ENCODE measurements at places on chromosomes 1 and 21. TPM values are rescaled to one million over a fixed set of nuclear protein-coding genes. Genes with fewer than 3 reads are reported as not detected.

Gene UBASH3A
- total RNA-seq, result not detected

Gene SLC16A4
- 4.1 TPM for total RNA-seq

Gene PPIAL4G
- 0.41 TPM for total RNA-seq

Gene ZNF593OS
- total RNA-seq, result not detected

Gene RAD54L
- 0.82 TPM for total RNA-seq

Gene HSPA6
- 0.82 TPM for total RNA-seq

Gene TRPM2
- 1.6 TPM for total RNA-seq

Gene IQGAP3
- 1.2 TPM for total RNA-seq

Gene GJA4
- total RNA-seq, result 3.3 TPM

DNA sequence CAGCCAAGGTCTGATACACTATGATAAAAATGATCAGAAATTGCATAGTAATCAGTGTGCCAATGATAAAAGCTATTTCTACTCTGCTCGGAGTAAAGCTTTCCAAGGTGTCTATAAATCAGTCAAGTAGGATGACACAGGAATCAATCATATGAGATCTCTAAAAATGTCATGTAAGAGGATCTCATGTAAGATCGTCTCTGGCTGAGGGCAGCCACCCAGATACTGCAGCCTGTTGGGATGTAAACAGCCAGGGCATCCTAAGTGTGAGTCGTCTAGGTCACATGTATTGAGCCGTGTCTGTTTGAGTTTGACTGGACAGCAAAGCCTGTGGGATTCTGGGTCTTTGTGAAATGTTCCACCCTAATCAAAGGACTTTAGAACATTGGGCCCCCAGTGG, 2.8 kb upstream of the TEX35 start:
- DNase-seq, result no peak

- no peak for DNase-seq
These were observed 94.7 kb downstream of the LIPI start for GRCh38 chr21:14116080-14116481.

- DNase-seq, result no peak
These were observed 6.8 kb upstream of the AKR1A1 start for GRCh38 chr1:45543581-45544417.

DNA sequence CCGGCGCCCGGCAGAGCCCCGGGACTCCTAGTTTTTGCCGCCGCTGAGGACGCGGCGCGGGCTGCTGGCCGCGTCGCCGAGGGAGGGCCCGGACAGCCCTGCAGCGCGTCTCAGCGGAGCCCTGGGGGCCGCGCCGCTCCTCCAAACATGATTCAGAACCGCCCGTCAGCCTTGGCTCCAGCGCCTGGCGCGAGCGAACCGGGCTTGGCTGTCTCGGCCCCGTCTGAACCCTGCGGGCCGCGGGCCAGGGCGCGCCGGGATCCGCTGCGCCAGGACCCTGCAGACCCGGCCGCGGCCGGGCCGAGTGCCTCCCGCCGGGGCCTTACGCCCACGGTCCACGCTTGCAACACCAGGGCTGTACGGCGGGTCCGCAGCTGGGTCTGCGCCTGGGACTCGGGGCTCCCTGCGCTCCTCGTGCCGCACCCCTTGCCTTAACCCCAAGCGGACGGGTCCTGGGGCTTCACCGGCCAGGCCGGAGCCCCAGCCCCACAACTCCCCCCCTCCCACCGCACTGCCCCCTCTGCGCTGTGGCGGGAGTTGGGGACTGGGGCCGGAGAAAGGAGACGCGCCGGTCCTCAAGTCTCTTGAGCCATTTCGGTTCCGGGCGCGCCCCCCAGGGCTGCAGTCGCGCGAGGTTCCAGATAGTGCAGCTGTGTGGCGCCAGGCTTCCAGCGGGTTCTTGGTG, 48.4 kb upstream of the CD34 start:
- DNase-seq, result peak; percentile 78

DNA sequence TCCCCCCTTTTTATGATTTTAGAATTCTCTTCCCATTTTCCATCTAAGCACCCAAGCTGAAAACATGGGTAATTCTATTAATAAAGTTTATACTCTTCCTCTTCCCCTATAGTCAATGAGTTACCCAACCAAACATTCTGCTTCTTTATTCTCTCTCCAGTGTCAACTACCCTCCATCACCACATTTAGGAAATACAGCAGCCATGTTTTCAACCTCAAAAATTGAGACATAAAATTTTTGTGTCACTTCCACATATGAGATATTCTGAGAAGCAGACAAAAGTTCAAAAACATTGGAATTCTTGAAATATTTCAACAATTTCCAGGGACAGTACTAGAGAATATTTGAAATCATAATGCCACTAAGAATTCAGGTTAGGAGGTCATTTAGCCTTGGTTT, 64.8 kb upstream of the ATP1A1 start:
- no peak for DNase-seq

DNA sequence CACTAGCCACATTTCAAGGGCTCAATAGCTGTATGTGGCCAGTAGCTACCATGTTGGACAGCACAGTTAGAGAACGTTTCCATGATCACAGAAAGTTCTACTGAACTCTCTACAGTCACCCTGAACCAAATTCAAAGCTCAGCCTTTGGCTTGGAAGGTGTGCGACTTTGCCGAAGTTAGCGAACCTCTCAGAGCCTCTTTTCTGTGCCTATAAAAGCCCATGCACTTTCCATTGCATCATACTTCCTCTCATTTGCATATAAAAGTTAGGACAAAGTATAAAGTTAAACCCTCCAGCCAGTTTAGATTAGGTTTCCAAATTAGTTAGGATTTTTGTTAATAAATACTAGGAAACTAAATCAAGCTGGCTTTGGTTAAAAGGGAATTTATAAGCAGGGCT, 4.7 kb upstream of the SLC1A7 start:
- no peak for DNase-seq

DNA sequence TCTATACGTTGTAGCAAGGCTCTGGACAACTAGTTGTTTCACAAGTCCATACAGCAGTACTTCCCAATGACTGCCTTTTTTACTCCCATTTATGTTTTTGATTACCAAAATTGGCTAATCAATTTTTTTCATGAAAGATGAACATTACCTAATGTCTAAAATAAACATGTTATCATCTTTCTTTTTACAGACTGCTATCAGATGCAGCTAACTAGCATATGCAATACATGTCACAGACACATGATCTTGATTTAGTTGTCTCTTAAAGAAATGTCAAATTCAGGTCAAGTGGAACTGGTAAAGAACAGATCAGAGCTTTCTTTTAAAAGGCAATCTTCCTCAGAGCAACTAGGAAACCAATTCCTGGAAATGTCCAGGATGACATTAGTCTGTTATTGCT, 630 bp upstream of the DBT start:
- no peak for DNase-seq

- no peak for DNase-seq
These were observed 23.8 kb downstream of the PTPRF start for GRCh38 chr1:43554444-43554992.

DNA sequence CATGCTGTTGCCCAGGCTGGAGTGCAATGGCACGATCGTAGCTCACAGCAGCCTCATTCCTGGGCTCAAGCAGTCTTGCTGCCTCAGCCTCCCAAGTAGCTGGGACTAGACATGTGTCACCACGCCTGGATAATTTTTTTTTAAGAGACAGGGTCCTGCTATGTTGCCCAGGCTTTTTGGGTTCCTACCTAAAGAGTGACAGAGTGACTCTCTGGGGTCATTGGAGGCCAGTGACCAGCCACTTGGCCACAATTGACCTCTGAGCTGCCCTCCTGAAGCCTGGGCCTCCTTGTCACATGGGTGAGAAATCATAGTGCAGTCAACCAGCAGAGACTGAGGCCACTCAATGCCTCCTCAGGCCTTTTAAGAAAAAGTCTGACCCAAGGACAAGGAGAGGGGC, 5.7 kb downstream of the DIO1 start:
- no peak for DNase-seq

DNA sequence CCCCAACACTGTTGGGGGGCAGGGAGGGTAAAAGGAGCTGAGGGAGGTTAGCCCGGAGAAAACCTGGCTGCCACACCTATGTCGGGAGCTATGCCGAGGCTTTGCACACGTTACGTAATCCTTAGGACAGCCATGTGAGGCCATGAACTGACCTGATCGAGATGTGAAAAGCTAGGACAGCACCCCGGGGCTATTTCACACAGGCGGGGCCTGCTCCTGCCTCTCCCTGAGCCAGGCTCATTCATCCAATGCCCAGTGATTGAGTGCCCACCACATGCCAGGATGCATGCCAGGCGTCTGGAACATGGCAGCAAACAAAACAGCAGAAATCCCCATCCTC, 30.2 kb downstream of the LDLRAP1 start:
- no peak for DNase-seq

DNA sequence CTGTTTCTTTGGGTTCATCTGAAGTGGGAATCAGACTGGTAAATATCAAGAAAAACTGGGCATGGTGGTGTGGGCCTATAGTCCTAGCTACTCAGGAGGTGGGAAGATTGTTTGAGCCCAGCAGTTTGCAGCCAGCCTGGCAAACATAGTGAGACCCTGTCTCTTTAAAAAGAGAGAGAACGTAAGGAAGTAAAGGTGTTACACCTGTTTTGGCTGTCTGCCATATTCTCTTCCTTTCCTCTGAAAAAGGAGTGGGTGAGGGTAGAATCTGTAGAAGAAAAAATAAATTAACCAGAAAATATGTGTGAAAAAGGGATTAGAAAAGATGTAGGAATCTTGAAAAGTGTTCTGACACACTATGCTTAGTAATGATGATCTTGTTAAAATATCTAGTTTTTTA, 20.0 kb downstream of the AHCYL1 start:
- DNase-seq, result no peak

DNA sequence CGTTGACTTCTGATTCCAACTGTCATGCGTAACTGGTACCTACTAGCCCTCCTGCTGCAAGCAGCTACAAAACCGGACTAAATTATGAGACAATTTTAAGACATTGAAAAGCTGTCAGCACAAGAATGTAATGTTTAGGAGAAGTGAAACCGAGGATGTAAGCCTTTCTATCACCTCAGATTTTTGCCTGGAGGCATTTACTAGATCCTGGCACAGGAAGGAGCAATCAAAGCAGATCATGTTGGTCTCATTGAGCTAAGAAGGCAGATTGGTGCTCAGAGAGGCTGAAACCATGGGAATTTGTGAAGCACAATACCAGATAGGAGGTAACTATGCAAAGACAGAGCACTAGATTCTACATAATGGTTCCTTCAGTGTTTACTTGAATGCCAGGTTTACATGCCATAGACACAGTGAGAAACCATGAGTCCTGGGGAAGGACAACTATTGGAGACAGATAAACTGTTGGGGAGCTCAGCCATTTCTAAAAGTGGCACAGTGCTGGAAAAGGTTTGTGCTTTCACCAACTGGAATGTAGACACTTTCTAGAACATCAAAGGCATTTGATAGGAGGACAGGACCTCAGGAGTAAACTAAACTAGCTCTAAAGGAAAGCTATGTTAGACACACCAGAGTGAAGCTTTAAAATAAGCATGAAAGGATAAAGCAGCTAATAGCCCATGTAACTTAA, 179.4 kb downstream of the LYPLAL1 start:
- no peak for DNase-seq

DNA sequence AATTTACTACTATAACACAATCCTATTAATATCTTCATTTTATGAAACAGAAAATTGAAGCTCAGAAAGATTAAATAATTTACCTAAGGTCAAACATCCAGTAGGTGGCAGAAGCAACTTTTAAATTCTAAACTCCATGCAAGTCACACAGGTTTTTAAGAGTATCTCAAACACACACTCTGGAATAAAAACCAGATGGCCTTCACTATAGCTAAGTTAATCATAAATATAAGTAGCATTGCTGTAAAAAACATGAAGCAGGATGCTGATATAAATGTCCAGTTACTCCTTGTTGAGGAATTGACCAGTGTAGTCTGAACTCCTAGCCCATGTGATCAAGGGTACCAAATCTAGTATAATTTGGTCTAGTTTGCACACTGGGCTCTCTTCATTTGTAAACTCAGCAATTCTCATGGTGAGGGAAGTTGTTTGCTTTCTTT, 9.4 kb upstream of the FMO3 start:
- DNase-seq, result no peak
